NCI-H526 (cell line): ENCODE measurements at places on chromosomes 11 and 22.

DNA sequence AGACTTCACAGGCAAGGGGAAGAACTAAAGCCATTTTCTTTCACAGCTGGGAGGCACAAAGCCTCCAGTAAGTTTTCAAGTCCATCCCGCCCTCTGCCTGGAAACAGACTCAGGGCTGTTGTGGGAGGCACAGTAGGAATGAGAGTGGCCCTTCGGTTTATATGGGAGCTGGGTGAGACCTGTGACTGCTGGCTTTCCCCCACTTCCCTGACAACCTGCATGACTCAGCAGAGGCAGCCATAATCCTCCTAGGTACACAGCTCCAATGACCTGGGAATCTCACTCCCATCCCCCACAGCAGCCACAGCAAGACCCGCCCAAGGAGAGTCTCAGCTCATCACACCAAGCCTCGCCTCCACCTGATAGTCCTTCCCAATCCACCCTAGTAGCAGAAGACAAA, 12.1 kb upstream of the TMEM45B start:
- DNase-seq = no peak

- DNase-seq = no peak
Measured at GRCh38 chr11:133206313-133207005, 325.8 kb downstream of the OPCML start.

GRCh38 chr11:76119779-76120178, 86.5 kb downstream of the WNT11 start:
- DNase-seq = no peak

- no peak for DNase-seq
Measured at GRCh38 chr11:88666364-88666763, 328.8 kb upstream of the CTSC start.

DNA sequence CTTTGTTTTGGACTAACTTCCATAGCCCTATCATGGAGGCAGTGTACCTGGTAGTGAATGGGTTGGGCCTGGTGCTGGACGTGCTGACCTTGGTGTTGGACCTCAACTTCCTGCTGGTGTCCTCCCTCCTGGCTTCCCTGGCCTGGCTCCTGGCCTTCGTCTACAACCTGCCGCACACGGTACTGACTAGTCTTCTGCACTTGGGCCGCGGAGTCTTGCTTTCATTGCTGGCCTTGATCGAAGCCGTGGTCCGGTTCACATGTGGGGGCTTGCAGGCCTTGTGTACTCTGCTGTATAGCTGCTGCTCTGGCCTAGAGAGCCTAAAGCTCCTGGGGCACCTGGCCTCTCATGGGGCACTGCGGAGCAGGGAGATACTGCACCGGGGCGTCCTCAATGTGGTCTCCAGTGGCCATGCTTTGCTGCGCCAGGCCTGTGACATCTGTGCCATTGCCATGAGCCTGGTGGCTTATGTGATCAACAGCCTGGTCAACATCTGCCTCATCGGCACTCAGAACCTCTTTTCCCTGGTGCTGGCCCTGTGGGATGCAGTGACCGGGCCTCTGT, 846 bp downstream of the RNF26 start:
- no peak for DNase-seq
